ENCODE measurements at places on chromosomes 13 and 19.

DNA sequence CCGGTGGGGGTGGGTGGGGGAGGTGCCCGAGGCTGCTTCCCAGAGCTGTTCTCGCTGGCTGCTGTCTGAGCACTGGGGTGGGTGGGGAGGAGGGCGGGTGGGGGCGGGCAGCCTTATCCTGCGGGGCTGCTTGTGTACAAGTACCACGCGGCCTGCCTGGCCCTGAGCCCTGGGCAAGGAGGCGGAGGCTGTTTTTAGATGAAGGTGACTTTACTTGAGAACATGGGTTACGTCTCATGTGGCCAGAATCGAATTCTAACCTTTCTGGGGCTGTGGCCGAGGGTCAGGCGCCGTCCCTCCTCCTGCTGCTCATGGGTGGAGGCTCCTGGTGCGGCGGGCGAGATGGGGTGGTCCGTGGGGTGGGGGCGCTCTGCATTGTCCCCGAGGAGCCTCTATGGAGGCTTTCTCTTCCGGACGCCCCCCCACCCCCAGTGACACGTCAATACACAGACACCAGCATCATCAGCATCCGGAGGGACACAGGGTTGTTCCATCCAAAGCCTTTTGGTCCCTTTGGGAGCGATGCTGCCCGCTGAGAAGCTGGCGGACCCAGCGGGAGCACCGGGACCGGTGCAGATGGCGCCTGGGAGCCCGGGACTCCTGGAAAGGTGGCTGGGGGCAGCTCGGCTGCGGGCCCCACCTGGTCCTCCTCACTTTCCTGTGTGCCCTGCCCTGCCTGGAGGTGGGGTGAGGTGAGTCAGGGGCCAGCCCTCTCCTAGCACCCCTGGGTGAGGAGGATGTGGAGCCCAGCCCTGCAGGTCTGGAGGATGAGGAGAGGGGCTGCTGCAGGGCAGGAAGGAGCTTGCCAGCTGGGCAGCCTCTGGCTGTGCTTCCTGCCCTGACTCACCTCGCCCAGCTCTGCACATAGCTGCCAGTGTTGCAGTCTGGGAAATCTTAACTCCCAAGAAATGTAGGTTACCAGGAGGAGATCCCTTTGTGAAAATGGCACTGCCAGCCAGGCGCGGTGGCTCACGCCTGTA is 3.4 kb downstream of the BSG start:
- no peak for DNase-seq

DNA sequence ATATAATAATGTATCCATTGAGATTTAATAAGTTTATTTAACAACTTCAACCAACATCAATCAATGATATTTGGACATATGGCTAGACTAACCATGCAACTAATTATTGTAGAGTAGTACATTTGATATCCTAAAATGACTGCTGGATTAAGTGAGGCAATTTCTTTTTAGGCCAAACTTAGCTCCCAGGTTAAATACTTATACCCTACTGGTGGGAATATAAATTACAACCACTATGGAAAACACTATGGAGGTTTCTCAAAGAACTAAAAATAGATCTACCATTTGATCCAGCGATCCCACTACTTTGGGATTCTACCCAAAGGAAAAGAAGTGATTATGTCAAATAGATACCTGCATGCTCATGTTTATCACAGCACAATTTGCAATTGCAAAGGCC is 345.8 kb downstream of the RBM26 start:
- no peak for DNase-seq

DNA sequence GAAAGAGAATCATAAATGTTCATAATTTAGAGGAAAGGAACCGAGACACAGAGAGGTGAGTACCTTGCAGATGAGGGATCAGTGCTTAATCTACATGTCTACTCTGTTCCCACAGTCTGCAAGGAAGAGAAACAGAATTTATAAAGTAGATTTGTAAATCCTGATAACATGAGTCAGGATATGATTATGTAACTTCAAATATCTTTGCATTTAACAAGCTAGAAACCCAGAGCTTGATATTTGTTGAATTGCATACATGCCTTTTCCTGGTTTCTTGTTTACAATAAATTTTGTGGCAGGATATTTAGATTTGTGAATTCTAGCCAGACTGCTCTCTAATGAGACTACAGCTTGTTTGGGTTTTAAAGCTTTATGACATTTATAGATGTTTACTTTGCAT is 219.2 kb downstream of the ENOX1 start:
- no peak for DNase-seq

GRCh38 chr13:89520468-89520867 is 1827.0 kb upstream of the MIR17HG start:
- no peak for DNase-seq

DNA sequence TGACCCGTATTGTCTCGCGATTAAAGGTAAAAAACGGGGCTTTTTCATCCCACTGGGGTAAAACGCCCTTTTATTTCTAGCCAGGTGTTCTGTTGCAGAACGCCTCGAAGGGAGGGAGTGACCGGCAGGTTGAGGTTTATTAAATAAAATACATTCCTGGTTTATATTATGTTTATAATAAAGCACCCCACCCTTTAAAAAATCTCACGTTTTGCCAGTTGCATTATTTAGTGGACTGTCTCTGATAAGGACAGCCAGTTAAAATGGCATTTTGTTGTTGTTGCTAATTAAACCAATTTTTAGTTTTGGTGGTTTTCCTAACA is 25.1 kb upstream of the ZNF850 start:
- DNase-seq: no peak

DNA sequence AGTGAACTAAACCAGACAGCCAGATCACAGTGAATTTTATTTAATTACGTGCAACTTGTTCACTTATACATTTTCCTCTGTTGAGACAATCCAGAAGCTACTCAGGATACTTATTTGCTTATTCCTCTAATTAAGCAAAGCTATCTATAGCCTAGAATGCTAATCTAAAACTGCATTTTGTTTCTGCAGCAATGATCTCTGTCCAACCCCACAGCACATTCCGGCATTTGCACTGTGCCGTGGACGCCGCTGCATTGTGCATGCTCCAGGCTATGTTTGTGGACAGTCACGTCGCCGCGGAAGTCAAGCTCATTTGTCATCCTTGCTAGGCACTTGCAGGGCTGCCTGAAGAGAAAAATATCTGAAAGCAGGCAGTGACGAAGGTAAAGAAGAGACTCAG is 406.9 kb downstream of the RFC3 start:
- DNase-seq: no peak

DNA sequence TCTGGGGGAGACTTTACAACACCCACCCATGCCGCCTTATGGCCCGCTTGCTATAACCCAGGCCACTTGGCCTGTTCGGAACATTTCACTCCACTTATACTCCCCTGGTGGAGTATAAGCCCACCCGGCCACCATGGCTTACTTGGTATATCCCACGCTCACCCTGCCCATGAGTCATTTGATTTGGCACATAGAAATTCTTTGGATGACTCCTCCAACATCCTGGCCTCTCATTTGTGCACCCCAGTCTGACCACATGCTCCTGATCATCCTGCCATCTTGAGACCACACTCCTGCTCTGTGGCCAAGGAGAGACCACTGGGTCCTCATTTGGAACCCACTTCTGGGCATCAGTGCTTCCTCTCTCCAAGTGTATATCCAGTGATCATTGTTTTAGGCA is 5.2 kb downstream of the SPACA6 start:
- DNase-seq: no peak
